Upper lobe of left lung (tissue), 6 donors: ENCODE measurements at places on chromosomes 4 and X. TPM values are rescaled to one million over a fixed set of nuclear protein-coding genes. Genes with fewer than 3 reads are reported as not detected.
A peak's percentile ranks its signal among the peaks of the same experiment; 100 is the strongest.

GAB1 gene
- total RNA-seq, result 47.1 TPM

HPSE gene
- total RNA-seq, result 2.1 TPM

DNA sequence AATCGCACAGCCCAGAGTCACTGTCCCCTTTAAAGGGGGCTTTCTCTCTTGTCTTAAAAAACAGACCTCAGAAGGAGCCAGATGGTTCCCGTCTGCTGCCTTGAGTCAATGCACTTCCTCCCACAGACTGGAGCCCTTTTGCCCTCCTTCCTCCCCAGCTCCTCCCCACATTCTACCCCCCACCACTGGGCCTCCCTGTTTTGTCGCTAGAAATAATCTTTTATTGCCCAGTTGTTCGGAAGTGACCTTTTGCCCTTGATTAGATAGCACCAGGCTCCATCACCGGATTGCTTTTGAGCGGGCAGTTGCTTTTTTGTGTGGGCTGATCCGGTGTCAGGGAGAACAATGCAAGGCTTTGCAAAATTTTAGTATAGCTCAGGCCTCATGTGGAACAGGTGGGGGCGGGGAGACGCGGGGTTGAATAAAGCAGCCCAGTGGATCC is 47.7 kb downstream of the SPRY1 start:
- peak; percentile 25 for DNase-seq

GRCh38 chrX:106069048-106069447 is 30.5 kb upstream of the SERPINA7 start:
- no peak for DNase-seq

IL15 gene
- total RNA-seq, result 2.1 TPM

DNA sequence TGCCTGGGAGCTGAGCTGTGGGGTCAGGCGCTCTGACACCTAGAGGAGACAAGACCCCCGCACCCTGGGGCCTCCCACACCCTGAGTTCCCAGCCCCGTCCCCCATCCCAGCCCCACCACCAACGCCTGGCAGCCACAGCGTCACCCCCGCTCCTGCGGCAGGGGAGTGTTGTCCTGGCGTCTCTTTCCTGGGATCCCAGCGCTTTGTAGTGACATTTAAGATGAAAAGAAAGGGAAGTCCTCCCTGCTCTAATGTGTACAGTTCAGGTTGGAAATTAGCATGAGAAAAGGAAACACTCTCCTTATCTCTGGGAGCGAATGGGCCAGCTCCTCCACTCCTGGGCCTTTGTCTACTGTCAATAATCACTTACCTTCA is 112.1 kb downstream of the FAM53A start:
- DNase-seq, result peak; percentile 54

- DNase-seq, result no peak
Measured at GRCh38 chr4:140047017-140047640, 106.9 kb downstream of the MAML3 start.

GRCh38 chr4:113825272-113825671 is 63.7 kb upstream of the CAMK2D start:
- no peak for DNase-seq

DNA sequence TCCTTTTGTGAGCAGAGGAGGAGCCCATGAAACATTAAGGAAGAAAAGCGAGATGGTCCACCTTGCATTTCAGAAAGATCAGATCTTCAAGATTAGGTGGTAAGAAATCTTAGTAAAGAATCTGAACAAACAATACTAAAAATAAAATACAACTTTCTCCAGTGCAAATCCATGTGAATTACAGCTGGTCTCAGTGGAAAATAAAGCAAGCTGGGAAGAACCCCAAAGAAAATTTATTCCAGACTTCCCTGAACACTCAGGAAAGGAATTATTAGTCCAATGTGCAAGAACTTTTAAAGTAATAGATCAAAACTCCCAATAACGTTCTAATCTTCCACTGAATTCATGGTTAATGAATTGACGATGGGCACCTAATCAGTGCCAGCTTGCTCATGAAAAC is 37.3 kb upstream of the C1QTNF7 start:
- no peak for DNase-seq

KDR gene
- 45.5 TPM for total RNA-seq

TSPAN7 gene
- total RNA-seq, result 65.0 TPM

GRCh38 chr4:133594390-133595207 is 445.5 kb downstream of the PCDH10 start:
- no peak for DNase-seq

DNA sequence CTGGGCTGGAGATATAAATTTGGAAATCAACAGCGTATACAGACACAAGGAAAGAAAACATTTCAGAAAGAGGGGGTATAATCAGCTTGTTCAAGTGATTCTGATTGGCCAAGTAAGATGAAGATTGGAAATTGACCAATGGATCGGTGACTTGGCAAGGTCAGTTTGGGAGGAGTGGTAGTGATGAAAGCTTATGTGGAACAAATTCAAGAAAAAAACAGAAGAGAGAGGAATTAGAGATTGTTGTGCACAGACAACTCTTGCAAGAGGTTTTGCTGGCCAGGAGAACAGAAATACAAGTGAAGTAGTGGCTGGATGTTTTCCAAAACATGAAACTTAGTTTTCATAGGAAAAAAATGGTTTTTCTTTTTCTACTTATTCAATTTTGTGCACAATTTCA is 16.3 kb downstream of the CD38 start:
- no peak for DNase-seq

DNA sequence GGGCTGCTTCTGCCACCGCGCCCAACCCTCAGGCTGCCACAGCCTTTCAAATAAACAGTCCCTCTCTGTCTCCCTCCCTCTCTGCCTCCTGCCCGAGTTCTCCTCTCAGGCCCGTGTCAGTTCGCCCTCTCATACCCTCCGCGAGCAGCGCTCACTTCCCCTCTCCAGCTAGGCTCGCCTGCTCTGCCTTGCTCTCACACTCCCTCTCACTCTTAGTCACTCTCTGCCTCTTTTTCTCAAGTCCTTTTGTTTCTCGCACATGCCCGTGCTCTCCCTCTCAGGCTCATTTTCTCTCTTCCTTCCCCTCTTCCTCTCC is 3.2 kb downstream of the EFNB1 start:
- peak; percentile 34 for DNase-seq

DNA sequence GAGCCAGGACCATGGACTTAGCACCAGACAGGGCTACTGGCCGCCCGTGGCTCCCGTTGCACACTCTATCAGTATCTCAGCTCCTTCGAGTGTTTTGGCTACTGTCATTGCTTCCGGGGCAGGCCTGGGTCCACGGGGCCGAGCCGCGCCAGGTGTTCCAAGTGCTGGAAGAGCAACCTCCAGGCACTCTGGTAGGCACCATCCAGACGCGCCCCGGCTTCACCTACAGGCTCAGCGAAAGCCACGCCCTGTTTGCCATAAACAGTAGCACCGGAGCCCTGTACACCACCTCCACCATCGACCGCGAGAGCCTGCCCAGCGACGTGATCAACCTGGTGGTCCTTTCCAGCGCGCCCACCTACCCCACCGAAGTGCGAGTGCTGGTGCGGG is 1.6 kb downstream of the FAT4 start:
- peak; percentile 53 for DNase-seq

- no peak for DNase-seq
Measured at GRCh38 chrX:7441586-7441985, 293.6 kb upstream of the PUDP start.

DNA sequence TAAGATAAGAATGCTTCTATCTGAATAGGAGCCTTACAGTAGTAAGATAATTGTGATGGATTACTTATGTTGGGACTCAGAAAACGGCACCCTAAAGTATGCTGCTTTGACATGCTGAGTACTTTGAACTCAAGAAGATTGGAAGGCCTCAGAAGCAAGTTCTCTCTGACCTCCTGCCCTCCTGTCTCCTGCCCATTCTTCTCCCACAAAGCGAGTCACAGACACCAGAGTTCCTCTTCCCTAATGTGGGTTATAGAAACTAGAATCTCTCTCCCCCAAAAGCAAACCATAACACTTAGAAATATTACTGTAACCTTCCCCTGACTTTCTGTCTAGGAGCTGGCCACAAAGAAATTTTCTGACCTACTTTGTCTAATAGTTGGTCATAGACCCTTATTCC is 76.5 kb downstream of the DDIT4L start:
- DNase-seq, result no peak

DNA sequence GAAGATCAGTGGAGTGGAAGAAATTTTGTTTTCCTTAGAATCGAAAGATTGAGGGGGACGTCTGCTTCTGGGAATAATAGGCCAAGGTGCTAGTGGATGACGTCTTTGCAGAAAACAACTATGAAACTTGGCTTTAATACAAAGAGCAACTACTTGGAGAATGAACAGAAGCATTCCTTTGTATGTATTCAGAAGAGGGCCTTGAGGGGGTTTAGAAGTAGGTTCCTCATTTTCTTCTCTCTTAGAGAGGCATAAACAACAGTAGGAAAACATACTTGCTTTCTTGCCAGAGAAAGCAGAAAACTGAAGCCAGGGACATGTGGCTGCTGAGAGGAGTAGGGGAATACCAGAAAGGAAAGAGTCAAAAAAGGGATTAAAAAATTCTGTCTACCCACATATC is 167.8 kb downstream of the ZNF330 start:
- no peak for DNase-seq

DNA sequence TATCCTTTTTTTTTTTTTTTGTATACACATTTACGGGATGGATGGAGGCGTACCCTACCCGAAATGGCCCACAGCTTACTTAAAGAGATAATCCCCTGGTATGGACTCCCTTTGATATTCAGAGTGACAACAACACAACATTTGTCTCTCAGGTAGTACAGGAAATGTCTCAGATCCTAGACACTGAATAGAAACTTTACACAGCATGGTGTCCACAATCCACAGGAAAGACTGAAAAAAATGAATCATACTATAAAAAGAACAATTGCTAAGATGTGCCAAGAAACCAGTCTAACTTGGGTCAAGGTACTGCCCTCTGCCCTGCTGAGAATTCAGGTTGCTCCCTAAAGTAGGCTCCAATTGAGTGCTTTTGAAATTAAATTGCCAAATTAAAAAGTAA is 100.8 kb upstream of the LANCL3 start:
- no peak for DNase-seq

DNA sequence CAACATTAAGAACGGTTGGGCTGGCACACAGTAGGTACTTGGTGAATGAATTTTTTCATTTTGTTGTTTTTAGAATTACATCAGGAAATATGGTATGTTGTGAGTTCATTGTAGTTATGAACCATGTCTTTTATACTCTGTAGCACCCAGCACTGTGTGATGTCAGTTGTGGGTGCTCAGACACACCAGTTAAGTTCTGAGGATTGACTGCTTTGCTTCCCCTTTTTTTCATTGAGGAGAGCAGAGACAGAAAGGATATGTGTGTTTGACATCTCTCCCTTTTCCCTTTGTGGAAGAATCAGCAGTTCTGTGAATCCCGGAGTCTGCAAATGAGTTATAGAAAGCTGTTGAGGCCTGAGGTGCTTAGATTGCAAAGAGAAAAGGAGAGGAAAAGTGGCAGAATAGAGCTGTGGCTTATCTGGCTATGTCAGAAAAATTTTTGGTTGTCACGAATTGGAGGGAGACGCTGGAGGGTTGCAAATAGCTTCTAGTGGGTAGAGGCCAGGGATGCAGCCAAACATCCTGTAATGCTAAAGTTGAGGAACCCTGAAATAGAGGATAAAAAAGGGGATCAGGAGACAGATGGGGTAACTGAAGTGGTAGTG is 13.1 kb downstream of the SMAD1 start:
- DNase-seq, result no peak

KLHL2 gene
- total RNA-seq, result 25.1 TPM

- no peak for DNase-seq
Measured at GRCh38 chr4:178329226-178329872, 887.1 kb upstream of the AGA start.

KLB gene
- total RNA-seq, result 1.5 TPM

RIBC1 gene
- 7.8 TPM for total RNA-seq

- DNase-seq, result no peak
Measured at GRCh38 chr4:150242820-150243458, 164.7 kb downstream of the DCLK2 start.

RAB39B gene
- total RNA-seq, result 0.30 TPM

- peak; percentile 49 for DNase-seq
Measured at GRCh38 chr4:154740462-154740861, 3.3 kb upstream of the LRAT start.

CT83 gene
- not detected for total RNA-seq

RHOXF1 gene
- 3.1 TPM for total RNA-seq

DNA sequence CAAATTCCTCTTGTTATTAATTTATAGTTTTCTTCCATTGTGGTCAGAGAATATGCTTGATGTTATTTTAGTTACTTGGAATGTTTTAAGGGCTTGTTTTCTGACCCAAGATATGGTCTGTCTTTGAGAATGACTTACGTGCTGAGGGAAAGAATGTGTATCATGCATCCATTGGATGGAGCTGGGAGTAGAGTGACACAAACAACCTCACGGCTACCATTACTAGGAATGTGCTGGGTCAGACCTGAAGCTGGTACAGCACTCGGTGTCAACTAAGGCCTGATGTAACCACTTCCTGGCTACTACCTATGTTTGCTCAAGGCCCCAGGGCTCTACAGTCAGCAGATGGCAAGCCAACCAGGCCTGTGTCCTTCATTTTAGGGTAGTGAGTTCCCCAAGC is 257.8 kb downstream of the FAT4 start:
- DNase-seq, result no peak

TMEM131L gene
- total RNA-seq, result 19.6 TPM

DNA sequence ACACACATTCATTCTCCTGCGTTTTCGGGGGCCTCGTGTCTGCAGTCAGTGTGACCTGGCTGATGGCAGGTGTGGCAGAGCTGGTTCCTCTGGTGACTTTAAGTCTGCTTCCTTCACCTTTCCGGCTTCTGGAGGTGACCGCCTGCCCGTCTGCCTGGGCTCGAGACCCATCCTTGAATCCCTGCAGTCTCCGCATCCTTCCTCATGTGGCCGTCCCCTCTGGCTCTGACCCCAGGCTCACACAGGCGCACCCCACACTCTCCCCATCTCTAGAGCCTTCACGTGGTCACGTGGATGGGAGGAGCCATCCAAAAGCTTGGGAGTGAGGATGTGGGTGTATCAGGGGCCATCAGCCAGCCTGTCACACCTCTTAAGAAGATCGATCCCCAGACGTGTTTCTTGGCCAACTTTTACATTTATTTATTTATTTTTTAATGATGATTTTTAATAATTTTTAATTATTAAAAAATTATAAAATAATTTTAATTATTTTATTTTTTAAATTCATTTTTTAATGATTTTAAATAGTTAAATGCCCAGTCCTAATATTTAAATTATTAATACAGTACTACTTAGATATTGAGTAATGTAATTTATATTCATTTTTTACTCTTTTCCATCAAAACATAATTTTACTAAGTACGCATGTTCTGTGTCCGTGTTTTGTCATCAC is 20.9 kb downstream of the RGS12 start:
- no peak for DNase-seq

- DNase-seq, result no peak
Measured at GRCh38 chrX:106973433-106974149, 26.4 kb downstream of the MORC4 start.

GRCh38 chr4:86362510-86362909 is 2.7 kb upstream of the MAPK10 start:
- DNase-seq, result no peak
